HT1080 (cell line): ENCODE measurements at places on chromosomes 5 and 9.

GRCh38 chr9:90012949-90013348 is 408.1 kb downstream of the GADD45G start:
- no peak for DNase-seq

- DNase-seq, result no peak
Measured at GRCh38 chr5:16573401-16573800, 43.4 kb downstream of the RETREG1 start.

DNA sequence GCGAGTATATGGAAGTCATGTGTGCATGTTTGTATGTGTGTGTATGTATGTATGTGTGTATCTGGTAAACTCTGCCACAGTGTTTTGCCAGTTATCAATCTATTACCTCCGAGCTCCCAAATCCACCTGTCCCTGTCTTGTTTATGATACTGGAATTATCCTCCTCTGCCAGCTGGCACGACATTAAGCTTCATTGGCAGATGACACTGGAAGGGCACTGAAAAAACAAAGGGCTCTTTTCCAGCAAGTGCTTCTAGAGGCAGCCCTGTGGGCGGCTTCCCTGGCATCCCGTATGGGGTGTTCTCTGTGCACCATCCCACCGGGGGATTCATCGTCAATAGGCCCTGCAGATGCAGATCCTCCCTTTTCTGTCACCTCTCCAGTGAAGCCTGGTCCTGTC is 221.5 kb downstream of the MSX2 start:
- DNase-seq, result no peak

GRCh38 chr5:168712280-168712924 is 133.2 kb upstream of the PANK3 start:
- peak; percentile 96 for DNase-seq

- DNase-seq, result peak; percentile 95
Measured at GRCh38 chr5:142597546-142598337, 88.1 kb downstream of the FGF1 start.

DNA sequence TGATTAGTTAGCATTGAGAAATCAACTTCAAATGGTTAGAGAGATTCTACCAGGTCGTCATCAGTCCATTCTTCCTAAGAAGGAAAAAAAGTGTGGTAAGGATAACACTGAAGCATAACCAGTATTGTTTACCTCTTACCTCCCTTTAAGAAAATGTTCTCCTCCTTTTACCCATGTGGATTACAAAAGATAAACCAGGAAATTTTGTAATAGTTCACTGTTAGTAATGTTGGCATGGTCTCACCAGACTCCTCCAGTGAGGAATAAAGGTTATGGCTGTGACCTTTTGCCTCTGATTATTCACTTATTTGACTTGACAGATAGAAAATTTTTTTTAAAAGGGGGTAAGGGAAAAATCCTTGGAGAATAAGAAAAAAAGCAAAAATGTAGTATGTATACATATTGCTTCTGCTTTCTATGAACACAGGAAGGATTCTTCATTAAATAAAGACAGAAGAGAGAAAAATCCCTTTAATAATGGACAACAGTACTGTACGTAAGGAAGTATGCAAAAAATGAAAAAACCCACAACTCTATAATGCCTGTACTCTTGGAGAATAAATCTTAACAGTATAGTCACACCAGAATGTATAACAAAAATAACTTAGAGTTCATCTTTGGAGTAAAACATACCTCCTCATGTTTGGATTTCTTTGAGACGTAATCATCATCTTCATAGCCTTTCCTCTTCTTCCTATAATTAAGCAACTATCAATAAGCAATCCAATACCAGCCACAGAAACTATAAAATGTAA is 18.1 kb downstream of the CCNH start:
- peak; percentile 32 for DNase-seq

GRCh38 chr5:14256026-14256690 is 113.0 kb downstream of the TRIO start:
- no peak for DNase-seq

DNA sequence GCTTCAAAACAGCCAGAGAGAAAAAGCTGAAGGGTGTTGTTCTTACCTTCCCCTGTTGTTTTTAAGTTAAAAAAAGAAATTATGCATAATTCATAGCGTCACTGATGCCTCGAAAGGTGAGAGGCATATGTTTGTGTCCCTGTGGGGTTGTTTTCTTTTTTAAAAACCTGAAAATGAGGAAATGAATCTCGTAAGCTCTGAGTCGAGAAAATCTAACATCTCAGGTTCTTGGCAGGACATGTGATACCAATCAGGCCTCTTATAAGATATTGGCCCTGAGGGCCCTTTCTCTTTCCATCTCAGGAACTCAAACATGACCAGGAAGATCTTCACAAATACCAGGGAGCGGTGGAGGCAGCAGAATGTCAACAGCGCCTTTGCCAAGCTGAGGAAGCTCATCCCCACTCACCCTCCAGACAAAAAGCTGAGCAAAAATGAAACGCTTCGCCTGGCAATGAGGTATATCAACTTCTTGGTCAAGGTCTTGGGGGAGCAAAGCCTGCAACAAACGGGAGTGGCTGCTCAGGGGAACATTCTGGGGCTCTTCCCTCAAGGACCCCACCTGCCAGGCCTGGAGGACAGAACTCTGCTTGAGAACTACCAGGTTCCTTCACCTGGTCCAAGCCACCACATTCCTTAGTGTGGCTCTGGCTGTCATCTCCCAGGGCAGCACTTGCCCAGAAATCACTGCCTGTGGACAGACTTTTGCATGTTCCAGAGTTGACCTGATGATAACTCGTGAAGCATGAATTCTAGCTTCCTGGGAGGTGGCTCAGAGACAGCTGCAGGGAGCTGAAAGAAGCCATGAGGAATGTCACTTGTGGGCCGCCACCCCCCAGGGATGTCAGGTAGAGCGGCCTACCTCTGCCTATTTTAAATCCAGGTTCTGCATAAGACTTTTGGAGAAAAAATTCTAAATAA is at the start of gene TAL2:
TSS of gene TAL2 (plus strand) at position 274 of the 921 bp plus-strand sequence. CDS start at position 314, 40 bp downstream.
- DNase-seq, result no peak

DNA sequence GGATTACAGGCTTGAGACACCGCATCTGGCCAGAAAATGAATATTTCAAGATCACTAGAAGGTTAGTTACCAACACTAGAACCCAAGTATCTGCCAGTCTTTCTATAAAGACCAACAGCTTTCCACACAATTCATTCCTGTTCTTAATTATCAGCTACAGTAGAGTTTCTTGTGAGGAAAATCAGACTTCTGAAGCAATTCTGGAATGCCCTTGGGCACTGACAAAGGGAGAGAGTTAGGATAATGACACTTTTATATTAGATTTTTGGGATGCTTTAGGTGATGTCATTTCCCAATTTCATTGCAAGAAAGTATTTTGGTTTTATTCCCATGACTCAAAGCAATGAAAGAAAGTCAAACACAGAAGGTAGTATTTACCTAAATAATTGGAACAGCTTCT is 497.0 kb upstream of the TUSC1 start:
- no peak for DNase-seq

DNA sequence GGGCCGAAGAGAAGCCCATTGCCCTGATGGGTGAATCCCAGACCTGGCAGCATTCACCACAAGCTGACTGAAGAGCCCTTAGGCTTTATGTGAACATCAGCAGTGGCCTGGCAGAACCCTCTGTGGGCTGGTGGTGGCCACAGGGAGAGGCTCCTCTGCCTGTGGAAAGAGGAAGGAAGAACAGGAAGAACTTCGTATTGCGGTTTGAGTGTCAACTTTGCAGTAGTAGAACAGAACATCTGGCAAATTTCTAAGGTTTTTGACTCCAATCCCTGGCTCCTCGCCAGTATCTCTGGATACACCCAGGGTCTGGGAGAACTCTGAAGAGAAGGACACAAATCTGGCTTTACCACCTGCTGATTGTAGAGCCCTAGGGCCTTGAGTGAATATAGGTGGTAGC is 356.4 kb upstream of the GRAMD2B start:
- DNase-seq, result peak; percentile 18
